ENCODE measurements at places on chromosomes 6 and 20. TPM values are rescaled to one million over a fixed set of nuclear protein-coding genes. Genes with fewer than 3 reads are reported as not detected.

Gene TFAP2C
- total RNA-seq, result 2.1 TPM

Gene CNKSR3
- total RNA-seq, result 39.0 TPM

DNA sequence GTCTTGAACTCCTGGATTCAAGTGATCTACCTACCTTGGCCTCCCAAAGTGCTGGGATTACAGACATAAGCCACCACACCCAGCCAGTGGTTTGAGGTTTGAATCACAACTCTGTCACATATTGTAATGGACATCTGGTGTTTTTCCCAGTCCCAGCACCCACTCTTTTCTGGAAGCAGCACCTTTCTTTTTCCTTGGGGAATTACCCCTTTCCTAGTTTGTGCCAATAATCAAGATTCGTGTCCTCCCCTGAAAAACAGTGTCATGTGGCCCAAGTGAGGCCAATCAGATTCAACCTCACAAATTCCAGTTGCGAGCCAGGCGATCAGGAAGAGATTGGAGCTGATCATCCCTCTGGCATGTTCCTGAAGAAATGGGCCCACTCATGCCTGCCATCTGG lies 71.7 kb upstream of the SGK1 start:
- DNase-seq, result no peak

DNA sequence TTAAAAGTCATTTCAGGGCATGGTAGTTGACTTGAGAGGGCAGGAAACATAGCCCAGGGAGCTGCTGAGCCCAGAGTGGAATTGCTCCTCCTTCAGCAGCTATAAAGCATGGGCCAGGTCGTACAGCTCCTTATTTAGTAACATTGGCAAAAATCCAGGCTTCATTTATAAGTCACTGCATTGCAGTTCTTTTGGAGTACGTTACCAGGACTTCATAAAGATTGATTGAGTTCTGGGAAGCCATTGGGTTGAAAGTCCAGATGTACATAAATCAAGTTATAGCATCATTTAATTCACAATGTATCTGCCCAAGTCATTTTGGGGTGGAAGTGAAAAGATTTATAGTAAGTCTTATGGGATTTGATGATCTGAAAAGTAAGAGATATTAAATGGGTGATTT lies 53.0 kb upstream of the ANKEF1 start:
- DNase-seq, result no peak

GRCh38 chr20:40949346-40949745 lies 79.3 kb upstream of the TOP1 start:
- DNase-seq, result no peak

GRCh38 chr6:46539866-46540265 lies 48.6 kb upstream of the RCAN2 start:
- no peak for DNase-seq

- no peak for DNase-seq
These were observed 434 bp downstream of the ZKSCAN4 start for GRCh38 chr6:28251661-28252008.

DNA sequence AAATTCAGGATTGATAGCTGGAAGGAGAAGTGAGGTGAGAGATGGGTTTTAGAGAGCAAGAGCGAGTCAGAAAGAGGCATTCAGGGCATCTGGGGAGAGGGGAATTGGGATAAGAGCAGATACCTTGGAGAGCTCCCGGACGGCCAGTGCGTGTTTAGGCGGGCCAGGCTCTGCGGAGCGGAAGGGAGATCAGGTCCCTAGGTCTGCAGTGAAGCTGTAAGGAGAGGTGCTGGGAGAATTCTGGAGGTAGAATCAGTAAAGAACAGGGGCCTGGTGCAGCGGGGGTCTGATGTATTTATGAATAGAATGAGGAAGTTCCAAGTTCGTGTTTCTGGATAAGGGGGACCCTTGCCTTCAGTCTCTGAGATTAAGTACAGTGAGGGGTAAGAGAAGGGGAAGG lies 47.4 kb upstream of the FAM83D start:
- DNase-seq, result no peak

Data from mucosa of gallbladder (tissue), 1 donor.